Keratinocyte (primary cell): ENCODE measurements at places on chromosomes 5 and 9. TPM values are rescaled to one million over a fixed set of nuclear protein-coding genes. Genes with fewer than 3 reads are reported as not detected.

- DNase-seq, result no peak
Observed at GRCh38 chr9:96555567-96556386, 63.9 kb downstream of the CDC14B start.

DNA sequence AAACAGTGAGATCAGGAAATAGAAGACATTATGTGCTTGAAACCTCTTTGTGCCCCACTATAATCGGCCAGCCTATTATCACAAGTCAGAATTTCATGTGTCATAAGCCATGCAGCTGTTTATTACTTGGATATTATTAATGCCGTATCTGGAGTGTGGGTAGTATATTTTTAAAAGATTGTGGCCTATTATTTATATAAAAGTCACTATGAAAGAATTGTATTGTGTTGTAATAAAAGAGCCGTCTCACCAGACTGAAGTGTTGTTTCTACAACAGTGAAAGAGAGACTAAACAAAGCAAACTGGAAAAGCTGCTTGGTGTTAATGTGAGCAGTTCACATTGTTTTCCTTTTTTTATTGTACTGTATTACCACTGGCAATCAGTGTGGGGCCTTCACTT is 449.1 kb downstream of the PSAT1 start:
- DNase-seq, result no peak

DNA sequence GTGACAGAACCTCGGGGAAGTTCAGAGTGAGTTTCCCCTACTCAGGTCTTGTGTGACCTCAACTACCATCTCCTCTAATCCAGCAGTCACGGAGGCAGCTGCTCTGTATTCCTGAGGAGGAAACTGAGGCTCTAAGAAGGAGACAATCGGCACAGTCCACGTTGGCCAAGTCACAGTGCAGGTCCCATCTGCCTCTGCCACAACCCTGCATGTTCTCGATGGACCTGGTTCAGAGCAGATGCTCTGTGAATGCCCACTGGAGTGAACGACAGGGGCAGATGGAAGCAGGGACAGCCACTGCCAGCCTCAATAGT is 722 bp upstream of the ERGIC1 start:
- DNase-seq, result no peak

DNA sequence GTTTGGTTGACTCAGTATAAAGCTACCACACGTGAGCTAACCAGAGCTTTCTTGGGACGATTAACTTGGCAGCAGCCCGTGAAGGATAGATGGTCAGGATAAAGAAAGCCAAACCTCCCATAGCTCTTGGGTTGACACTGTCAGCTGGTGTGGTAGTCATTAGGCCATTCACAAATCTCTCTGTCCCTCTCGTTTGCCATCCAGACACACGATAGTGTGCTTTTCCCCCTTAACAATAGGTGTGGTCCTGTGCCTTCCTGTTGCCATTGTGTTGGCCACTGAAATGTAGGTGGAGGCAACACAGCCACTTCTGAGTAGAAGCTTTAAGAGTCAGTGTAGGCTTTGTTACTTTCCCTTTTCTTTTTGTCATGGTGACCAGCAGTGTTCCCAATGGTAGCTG is 11.7 kb downstream of the OR13J1 start:
- DNase-seq, result no peak

GRCh38 chr5:166648736-166649135 is 1642.7 kb upstream of the WWC1 start:
- DNase-seq, result no peak

GRCh38 chr5:6785861-6786180 is 72.6 kb downstream of the TENT4A start:
- no peak for DNase-seq

DNA sequence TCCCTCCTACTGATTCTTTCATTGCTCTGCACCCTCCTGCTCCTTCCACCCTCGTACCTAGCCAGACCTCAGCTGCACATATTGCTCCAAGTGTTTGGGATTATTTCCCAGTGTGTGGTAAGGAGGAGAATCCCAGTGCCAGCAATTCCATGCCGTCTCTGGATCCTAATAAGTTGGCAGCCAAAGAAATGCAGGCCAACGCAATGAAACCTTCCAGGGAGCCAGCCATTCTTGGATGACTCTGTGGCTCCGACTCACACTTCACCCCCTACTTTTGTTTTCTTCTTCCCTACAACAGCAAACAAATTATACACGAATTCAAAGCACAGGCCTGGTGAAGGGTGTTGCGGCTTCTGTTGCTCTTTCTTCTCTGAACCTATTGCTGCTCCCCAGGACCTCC is 82.5 kb upstream of the SLC1A3 start:
- DNase-seq, result no peak

DNA sequence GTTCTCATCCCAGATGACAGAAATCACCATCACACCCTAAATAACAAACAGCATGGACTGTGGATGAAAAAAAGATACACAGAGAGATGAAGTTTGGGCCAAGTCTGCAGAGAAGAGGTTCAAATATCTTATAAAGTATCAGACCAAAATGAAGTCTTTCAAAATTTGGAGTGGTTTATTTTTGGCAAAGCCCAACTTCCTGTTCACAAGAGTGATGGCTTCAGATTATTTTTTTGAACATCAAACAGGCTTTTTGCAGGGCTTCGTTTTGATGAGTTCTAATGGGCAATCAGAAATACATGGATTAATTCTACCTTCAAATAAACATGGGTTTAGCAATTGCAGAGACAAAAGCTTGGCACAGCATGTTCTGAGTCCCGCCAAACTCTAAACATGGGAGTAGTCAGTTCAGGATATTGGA is 378.2 kb upstream of the RPS23 start:
- no peak for DNase-seq

GRCh38 chr5:122498163-122498562 is 186.1 kb downstream of the SNCAIP start:
- DNase-seq, result no peak

GRCh38 chr5:173457482-173457881 is 129.3 kb upstream of the STC2 start:
- DNase-seq, result no peak

GRCh38 chr5:119840175-119840574 is 210.8 kb downstream of the FAM170A start:
- DNase-seq, result no peak

DNA sequence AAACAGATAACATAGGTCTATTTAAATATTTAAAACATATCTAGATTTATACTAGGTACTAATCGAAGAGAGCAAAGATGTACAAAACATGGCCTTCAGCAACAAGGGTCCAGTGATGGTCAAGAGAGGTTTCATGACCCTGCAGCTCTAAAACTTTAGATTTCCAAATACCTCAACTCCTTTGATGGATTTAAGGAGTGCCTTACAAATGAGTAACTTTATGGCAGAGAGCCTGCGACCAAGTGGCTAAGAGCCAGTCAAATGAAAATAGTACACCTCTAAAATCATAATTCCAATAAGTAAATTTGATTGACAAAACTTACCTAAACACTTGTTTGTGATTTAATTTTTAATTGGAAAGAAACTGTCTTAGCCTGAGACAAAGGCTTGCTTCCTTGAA is 4.7 kb upstream of the SH3RF2 start:
- DNase-seq, result no peak

GRCh38 chr5:89397096-89397495 is 514.1 kb upstream of the MEF2C start:
- DNase-seq, result no peak

DNA sequence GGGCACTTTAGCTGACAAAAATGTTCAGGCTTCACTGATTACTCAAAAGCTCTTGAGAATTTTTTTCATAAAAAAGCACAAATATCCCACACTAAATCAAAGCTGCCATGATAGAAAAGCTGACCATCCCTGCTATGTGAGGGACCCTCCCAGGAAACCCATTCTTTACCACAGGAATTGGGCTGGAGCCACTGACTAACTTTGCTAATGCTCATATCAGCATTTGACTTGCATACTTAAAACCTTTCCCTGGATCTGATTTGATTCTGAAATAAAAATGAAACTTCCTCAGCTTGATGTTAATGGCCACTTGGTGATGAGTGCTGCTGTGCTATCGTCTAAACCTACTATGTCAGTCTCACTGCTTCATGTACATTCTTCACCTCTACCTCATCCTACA is 243.6 kb downstream of the PRELID2 start:
- no peak for DNase-seq

DNA sequence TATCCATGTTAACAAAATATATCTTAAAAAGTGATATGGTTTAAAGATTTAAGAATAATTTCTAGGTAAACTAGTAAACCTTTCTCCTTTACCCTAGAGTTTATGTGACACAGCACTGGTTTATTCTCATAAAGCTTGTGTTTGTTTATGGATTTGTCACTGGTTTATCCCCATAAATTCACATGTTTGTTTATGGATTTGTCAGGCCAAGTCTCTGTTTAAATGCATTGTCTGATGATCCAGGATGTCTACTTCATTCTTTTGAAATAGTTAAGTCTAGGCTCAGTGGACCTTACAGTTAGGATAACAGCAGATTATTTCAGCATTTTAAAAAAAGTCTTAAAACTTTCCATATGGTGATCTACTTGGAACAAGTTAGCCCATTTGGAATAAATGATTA is 334.0 kb downstream of the ARRDC3 start:
- DNase-seq, result no peak

DNA sequence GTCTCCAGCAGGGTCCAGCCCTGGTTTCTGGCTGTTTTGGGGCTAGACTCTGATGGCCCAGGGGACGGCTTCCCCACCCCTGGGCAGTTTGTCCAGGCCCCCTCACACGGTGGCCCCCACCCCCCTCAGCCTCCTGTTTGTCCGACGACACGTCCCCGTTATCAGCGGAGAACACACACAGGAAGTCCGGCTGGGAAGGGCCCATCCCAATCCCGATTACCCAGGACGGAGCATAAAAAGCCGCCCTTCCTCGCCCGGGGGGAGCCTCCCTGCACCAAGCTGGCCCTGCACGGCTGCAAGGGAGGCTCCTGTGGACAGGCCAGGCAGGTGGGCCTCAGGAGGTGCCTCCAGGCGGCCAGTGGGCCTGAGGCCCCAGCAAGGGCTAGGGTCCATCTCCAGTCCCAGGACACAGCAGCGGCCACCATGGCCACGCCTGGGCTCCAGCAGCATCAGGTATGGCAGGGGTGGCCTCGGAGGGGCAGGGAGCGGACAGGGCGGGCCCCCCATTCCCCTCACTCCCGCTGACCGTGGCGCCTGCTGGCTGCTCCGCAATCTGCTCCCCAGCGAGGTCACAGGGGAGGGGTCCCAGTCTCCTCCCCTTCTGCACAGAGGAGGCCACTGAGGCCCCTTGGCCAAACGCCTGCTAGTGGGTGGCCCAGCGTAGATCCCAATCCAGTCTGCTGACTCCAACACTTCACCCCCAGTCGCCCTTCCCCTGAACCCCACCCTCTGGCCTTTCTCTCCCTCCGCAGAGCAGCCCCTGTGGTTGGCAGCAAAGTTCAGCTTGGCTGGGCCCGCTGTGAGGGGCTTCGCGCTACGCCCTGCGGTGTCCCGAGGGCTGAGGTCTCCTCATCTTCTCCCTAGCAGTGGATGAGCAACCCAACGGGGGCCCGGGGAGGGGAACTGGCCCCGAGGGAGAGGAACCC is at the start of gene EGFL7:
Gene EGFL7 (plus strand): TSS at position 261 of the 926 bp plus-strand sequence. CDS start 5,367 bp downstream, outside the sequence.
- DNase-seq, result no peak

- no peak for DNase-seq
Observed at GRCh38 chr5:77867194-77867691, 91.1 kb upstream of the TBCA start.

GRCh38 chr5:154811653-154812465 is 38.5 kb downstream of the FAXDC2 start:
- DNase-seq, result no peak

The OR1L4 gene
- not detected in 3 replicates for polyA plus RNA-seq

The ZFYVE16 gene
- polyA plus RNA-seq, result 6.4 to 13.5 TPM (median 8.5 TPM) in 3 replicates

The MAST4 gene
- 19.8 to 20.8 TPM (median 20.3 TPM) in 3 replicates for polyA plus RNA-seq

The TRPM3 gene
- 0.03 to 0.27 TPM (median 0.04 TPM) in 3 replicates for polyA plus RNA-seq

The NKD2 gene
- polyA plus RNA-seq, result 0.13 TPM in 1 of 3 replicates, not detected in the others

The FOXI1 gene
- 0.03 TPM in 1 of 3 replicates, not detected in the others for polyA plus RNA-seq

The PCDHB7 gene
- not detected in 3 replicates for polyA plus RNA-seq

The AIF1L gene
- 1.0 to 2.6 TPM (median 1.5 TPM) in 3 replicates for polyA plus RNA-seq

The SH3TC2 gene
- polyA plus RNA-seq, result 13.8 to 19.0 TPM (median 18.9 TPM) in 3 replicates

The TYRP1 gene
- polyA plus RNA-seq, result 0.07 to 0.50 TPM (median 0.19 TPM) in 3 replicates

The TEX10 gene
- 31.3 to 50.7 TPM (median 32.9 TPM) in 3 replicates for polyA plus RNA-seq

The AP3B1 gene
- 40.1 to 65.1 TPM (median 57.4 TPM) in 3 replicates for polyA plus RNA-seq
